ENCODE measurements at places on chromosomes 11 and 22. TPM values are rescaled to one million over a fixed set of nuclear protein-coding genes. Genes with fewer than 3 reads are reported as not detected.
A peak's percentile ranks its signal among the peaks of the same experiment; 100 is the strongest.

DNA sequence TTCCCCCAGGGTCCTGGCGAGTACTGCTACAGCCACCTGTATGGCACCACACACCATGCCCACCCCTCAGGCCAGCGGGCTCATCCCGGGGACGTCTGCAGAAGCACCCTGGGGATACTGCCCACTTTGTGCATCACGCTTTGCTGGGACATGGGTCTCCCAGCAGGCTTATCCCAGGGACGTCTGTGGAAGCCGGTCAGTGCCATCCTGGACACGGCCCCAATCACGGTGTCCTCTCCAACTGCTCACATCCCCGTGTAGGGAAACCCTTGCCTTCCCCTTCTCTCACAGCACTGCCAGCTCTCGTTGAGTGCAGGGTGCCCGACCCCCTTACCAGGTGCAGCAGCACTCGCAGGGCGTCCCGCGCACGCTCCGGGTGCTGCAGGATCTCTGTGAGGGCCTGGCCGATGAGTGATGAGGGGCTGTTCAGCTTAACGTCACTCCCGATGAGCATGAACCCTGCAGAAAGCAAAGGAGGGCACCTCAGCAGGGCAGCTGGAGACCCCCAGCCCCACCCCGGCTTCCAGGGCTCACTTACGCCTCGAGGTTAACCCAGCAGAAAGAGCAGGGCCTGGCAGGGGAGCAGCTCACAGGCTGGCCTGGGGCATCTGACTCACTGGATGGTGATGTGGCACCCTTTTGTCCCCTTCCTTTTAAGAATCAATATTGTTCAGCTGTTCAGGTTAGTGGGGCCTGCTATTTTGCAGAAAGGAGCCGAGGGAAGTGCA, 76.9 kb upstream of the PITPNB start:
- no peaks in the 10 kb centered on the region for H3K27me3 ChIP-seq
- H3K36me3 ChIP-seq, result no peaks in the 10 kb centered on the region
- no peak overlapping the region for H3K4me3 ChIP-seq
- no peak overlapping the region for H3K27ac ChIP-seq
- H3K4me1 ChIP-seq, result peaks cover 7% of the 10 kb centered on the region

GRCh38 chr11:133579165-133580031, 47.1 kb upstream of the OPCML start:
- no peak overlapping the region for H3K4me3 ChIP-seq
- H3K27ac ChIP-seq, result no peak overlapping the region
- no peak for DNase-seq
- no peaks in the 10 kb centered on the region for H3K4me1 ChIP-seq
- H3K36me3 ChIP-seq, result no peaks in the 10 kb centered on the region

The PI4KA gene
- total RNA-seq, result 37.0 TPM

- H3K4me1 ChIP-seq, result peaks cover 20% of the 10 kb centered on the region
- H3K27ac ChIP-seq, result no peak overlapping the region
- peaks cover 42% of the 10 kb centered on the region for H3K27me3 ChIP-seq
- no peaks in the 10 kb centered on the region for H3K36me3 ChIP-seq
Measured at GRCh38 chr11:7672276-7672959, 882 bp downstream of the CYB5R2 start.

The CCDC73 gene
- not detected for total RNA-seq

The NRXN2 gene
- 1.7 TPM for total RNA-seq

The TRIM48 gene
- total RNA-seq, result not detected

GRCh38 chr11:13166036-13166435, 111.6 kb upstream of the BMAL1 start:
- H3K36me3 ChIP-seq, result no peaks in the 10 kb centered on the region
- H3K27ac ChIP-seq, result no peak overlapping the region
- no peaks in the 10 kb centered on the region for H3K27me3 ChIP-seq
- H3K4me1 ChIP-seq, result no peaks in the 10 kb centered on the region
- no peak for DNase-seq

The KLHL35 gene
- total RNA-seq, result not detected

- no peak for DNase-seq
- H3K27me3 ChIP-seq, result no peaks in the 10 kb centered on the region
Measured at GRCh38 chr11:116842909-116843308, 5.5 kb upstream of the APOA1 start.

The GDPD4 gene
- total RNA-seq, result not detected

The RASGRP2 gene
- total RNA-seq, result 24.3 TPM

- H3K27me3 ChIP-seq, result no peaks in the 10 kb centered on the region
- no peaks in the 10 kb centered on the region for H3K4me1 ChIP-seq
- peaks cover 10% of the 10 kb centered on the region for H3K36me3 ChIP-seq
- DNase-seq, result no peak
Measured at GRCh38 chr22:19128946-19129727, 2.0 kb upstream of the TSSK2 start.

The MS4A6E gene
- total RNA-seq, result not detected

- no peaks in the 10 kb centered on the region for H3K27me3 ChIP-seq
- DNase-seq, result no peak
- H3K4me3 ChIP-seq, result no peak overlapping the region
Measured at GRCh38 chr11:118843565-118843964, 40.1 kb upstream of the CXCR5 start.

DNA sequence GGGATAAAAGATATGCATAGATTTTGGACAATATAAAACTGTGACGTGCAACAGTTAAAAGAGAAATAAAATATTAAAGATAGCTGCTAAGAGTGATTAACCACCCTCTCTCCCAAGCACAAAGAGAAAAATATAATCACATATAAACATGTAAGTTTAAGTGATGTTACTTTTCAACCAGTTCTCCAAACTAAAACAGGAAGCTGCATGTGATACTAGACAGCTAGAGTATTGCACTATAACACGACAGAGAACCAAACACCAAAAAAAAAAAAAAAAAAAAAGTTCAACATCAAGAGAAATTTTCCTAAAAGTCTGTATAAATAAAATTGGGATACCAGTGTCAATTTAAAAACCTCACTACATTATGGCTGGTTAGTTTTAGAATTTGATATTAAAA, 79.1 kb downstream of the PICALM start:
- no peak overlapping the region for H3K27ac ChIP-seq
- no peak for DNase-seq
- no peaks in the 10 kb centered on the region for H3K27me3 ChIP-seq
- H3K4me1 ChIP-seq, result peaks cover 23% of the 10 kb centered on the region
- H3K36me3 ChIP-seq, result peaks cover 71% of the 10 kb centered on the region
- H3K4me3 ChIP-seq, result no peak overlapping the region

The MAP6 gene
- 6.4 TPM for total RNA-seq

The CD81 gene
- 589 TPM for total RNA-seq

- no peaks in the 10 kb centered on the region for H3K27me3 ChIP-seq
- H3K27ac ChIP-seq, result peak overlapping the region; percentile 97
- peak overlapping the region; percentile 65 for H3K4me3 ChIP-seq
- peak; percentile 78 for DNase-seq
- no peaks in the 10 kb centered on the region for H3K36me3 ChIP-seq
Measured at GRCh38 chr11:119320776-119321524, 4.0 kb upstream of the MCAM start.

The NUP98 gene
- total RNA-seq, result 45.7 TPM

DNA sequence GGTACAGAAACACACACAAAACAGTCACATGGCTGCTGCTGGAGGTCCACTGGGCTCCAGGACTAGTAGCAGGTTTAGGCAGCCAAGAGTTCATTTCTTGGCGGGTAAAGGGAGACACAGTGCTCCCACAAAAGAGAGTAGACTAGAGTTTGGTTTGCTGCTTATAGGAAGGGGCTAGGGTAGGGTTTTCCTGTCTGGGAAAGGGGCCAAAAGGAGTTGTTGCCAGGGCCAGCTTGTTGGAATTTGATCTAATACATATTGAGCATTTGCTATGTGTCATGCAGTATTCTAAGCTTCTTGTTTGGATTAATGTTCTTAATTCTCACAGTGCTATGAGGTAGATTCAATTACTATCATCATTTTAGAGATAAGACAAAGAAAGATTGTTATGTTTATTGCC, 195.1 kb upstream of the PLET1 start:
- no peaks in the 10 kb centered on the region for H3K27me3 ChIP-seq
- no peak overlapping the region for H3K27ac ChIP-seq
- no peak overlapping the region for H3K4me3 ChIP-seq

GRCh38 chr11:122697636-122698167, 42.2 kb downstream of the UBASH3B start:
- DNase-seq, result no peak
- H3K4me1 ChIP-seq, result peaks cover 1% of the 10 kb centered on the region
- no peaks in the 10 kb centered on the region for H3K27me3 ChIP-seq
- H3K36me3 ChIP-seq, result no peaks in the 10 kb centered on the region
- no peak overlapping the region for H3K27ac ChIP-seq

The IL18 gene
- 3.6 TPM for total RNA-seq

DNA sequence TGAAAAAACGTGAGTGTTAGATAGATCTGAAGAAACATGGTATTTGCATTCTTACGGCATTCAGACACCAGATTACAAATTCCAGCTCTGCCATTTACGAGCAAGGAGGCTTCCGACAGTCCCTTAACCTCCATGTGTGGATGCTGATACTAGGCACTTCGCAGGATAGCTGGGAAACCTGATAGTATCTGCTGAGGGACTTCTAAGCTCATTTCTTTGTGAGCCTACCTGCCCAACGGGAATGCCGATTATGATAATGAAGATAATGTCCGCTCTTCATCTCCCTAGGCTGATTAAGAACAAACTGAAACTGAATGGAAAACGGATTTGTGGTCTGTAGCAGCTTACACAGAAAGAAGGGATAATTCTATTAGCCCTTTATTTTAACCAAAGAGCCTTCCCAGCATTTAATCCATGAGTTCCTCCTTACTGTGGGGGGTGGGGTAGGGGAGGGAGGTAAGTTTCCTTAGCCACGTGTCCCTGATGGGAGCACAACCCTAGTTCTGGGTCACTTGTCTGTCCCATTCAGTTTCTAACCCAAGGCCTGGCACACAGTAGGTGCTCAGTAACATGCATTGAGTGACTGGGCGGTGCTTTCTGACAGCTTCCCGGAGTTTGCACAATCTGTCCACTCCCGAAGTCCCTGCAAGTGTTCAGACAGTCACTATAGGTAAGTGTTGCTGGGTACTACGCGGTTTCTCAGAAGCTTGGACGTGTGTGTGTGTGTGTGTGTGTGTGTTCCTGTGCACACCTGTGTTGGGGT, 39.2 kb downstream of the CD6 start:
- no peak overlapping the region for H3K4me3 ChIP-seq
- H3K27me3 ChIP-seq, result peaks cover 15% of the 10 kb centered on the region
- H3K27ac ChIP-seq, result no peak overlapping the region
- H3K4me1 ChIP-seq, result peaks cover 11% of the 10 kb centered on the region

DNA sequence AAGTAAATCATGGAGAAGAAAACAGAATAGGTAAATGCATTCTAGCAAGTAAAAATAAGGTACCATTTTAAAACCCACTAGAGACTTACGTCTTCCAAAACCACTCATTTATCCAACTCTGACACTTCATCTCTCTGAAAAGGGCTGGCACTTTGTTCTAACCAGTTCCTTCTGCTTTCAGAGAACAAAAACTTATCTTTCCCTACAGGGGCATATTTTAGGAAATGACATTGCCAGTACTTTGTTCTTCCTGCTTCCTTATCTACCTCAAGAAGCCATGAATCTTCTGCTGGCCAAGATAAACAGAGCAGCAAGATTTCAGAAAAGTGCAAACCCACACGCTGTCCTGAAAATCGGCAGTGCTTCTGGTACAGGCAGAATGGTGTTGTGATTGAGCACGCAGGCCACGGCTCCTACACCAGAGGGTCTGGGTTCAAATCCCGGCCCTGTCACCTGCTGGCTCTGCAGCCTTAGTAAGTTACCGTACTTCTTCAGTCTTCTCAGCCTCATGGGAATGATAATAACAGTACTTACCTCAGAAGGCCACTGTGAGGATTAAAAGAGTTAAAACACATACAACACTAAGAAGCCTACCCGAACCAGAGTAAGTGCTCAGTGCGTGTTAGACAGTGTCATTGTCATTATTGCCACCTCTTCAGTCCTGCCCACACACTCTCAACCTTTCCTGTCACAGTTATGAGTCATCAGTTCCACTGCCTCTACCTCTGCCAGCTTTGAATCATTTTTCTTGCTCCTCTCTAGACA, 11.0 kb downstream of the MPZL3 start:
- no peaks in the 10 kb centered on the region for H3K27me3 ChIP-seq
- DNase-seq, result no peak
- no peaks in the 10 kb centered on the region for H3K4me1 ChIP-seq
- H3K27ac ChIP-seq, result peak overlapping the region; percentile 53
- H3K36me3 ChIP-seq, result no peaks in the 10 kb centered on the region

DNA sequence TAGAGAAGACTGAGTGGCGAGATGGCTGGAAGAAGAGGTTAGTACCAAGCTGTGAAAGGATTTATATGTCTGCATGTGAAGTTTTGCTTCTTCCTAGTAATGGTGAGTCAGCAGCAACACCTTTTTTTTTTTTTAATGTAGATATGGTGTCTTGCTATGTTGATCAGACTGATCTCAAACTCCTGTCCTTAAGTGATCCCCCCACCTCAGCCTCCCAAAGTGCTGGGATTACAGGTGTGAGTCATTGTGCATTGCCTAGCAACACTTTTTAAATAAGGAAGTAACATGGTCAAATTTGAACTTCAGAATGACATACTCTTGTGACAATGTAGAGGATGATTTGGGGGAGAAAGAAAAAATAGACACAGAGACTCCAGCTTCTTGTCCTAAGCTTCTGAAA, 6.5 kb upstream of the CSTPP1 start:
- no peak overlapping the region for H3K4me3 ChIP-seq
- no peaks in the 10 kb centered on the region for H3K4me1 ChIP-seq
- peaks cover 3% of the 10 kb centered on the region for H3K27me3 ChIP-seq
- H3K27ac ChIP-seq, result no peak overlapping the region
- DNase-seq, result no peak

- no peak overlapping the region for H3K4me3 ChIP-seq
- no peak for DNase-seq
- no peaks in the 10 kb centered on the region for H3K4me1 ChIP-seq
- peaks cover 21% of the 10 kb centered on the region for H3K27me3 ChIP-seq
Measured at GRCh38 chr22:49264696-49265095, 563.0 kb downstream of the BRD1 start.

DNA sequence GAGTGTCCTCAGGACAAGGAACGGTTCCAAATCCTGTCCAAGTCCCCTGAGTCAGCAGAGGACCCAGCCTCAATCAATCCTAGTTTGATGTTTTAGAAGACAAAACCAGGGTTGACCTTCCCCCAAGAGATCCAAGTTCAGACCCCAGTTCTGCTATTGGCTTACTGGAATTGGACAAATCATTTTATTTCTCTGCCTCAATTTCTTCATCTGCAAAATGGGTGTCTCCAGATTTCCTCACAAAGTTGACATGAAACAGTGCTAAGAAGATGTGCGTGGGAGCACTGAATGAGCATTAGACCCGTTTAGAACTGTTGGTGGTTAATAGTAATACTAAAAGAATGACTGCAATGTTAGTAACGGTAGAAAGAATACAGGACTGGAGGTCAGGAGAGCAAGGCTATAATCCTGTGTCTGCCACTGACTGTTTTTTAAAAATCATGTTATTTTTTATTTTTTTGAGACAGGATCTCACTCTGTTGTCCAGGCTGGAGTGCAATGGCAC, 32.8 kb upstream of the SCUBE1 start:
- H3K4me1 ChIP-seq, result peaks cover 9% of the 10 kb centered on the region
- H3K27me3 ChIP-seq, result peaks cover 59% of the 10 kb centered on the region
- DNase-seq, result no peak
- H3K27ac ChIP-seq, result no peak overlapping the region
- H3K36me3 ChIP-seq, result no peaks in the 10 kb centered on the region
- H3K4me3 ChIP-seq, result no peak overlapping the region

- H3K27me3 ChIP-seq, result no peaks in the 10 kb centered on the region
- no peak overlapping the region for H3K27ac ChIP-seq
- H3K4me3 ChIP-seq, result no peak overlapping the region
- no peaks in the 10 kb centered on the region for H3K36me3 ChIP-seq
- DNase-seq, result no peak
Measured at GRCh38 chr11:46431211-46431610, 39.6 kb upstream of the CHRM4 start.

- peaks cover 40% of the 10 kb centered on the region for H3K4me1 ChIP-seq
- no peaks in the 10 kb centered on the region for H3K27me3 ChIP-seq
- H3K27ac ChIP-seq, result no peak overlapping the region
- no peak for DNase-seq
- H3K36me3 ChIP-seq, result peaks cover 21% of the 10 kb centered on the region
Measured at GRCh38 chr22:36236388-36237319, 2.7 kb downstream of the APOL2 start.
